ENCODE measurements at places on chromosomes 3 and 15.

GRCh38 chr3:3806856-3807255 lies 7.6 kb downstream of the LRRN1 start:
- DNase-seq: no peak

- DNase-seq: no peak
These were observed 44.9 kb upstream of the KBTBD12 start for GRCh38 chr3:127870156-127870555.

DNA sequence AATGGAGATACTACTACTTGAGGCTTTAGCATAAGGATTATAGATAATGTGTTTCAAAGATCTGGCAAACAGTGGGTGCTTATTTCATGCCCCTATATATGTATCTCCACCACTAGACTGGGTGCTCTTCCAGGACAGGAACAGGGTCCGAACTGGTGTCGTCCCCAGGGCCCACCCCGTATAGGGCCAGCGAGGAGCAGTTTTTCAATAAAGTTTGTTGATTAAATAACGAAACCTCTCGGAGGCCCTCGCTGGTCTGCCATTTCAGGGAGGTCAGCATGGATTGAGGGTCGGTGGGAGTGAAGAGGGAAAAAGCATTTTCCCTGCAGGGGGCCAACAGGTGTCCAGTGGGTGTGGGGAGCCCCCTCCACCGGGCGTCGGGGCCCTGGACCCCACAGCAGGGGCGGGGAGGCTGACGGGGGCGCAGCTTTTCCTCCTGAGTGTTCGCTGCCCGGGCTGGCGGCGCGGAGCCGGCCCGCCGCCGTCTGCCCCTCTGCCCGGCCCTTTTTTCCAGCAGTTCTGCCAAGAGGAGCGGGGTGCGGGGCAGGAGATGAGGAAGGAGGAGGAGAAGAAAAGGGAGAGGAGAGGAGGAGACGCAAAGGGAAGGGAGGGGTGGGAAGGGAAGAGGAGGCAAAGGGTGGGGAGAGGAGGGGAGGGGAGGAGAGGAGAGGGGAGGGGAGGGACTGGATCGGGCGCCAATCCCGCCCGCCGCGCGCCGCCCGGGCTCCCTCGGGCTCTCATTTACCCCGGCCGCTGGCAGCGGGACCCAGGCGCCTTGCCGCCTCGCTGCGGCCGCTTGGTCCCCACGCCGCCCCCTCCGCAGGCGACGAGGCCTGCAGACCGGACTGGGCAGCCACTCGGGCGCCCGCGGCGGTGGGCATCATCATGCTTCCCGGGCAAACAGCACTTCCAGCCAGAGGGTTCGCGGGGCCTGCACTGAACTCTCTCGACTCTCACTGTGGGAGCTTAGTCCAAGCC lies 66.3 kb downstream of the ISG20 start:
- DNase-seq: peak; percentile 3

DNA sequence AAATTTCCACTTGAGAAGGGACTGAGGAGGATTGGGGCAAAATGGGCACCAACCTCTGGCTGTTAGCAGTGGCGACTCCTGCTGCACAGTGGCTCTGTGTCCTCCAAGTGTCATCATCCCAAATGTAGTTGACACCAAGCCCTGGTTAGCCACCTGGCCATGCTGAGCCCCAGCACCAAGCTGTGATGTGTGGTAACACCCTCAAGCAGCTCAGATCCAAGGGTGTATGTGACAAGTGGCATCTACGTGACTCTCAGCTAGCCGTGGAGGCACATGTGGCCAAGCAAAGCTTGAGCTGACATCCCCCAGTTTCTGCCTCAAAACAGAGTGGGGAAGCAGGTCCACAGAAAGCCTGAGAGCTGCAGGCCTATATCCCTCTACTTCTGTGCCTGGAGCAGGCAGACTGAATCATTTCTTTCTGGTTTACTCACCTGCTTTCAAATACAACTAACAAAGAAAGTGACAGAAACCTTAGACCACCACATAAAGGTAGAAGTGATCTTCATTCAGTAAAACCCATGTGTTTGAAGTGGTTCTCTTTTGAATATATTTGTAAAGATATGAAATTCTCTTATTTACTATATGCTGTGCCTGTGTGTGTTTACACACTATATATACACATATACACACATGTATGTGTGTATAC lies 40.0 kb downstream of the FOXP1 start:
- DNase-seq: no peak

DNA sequence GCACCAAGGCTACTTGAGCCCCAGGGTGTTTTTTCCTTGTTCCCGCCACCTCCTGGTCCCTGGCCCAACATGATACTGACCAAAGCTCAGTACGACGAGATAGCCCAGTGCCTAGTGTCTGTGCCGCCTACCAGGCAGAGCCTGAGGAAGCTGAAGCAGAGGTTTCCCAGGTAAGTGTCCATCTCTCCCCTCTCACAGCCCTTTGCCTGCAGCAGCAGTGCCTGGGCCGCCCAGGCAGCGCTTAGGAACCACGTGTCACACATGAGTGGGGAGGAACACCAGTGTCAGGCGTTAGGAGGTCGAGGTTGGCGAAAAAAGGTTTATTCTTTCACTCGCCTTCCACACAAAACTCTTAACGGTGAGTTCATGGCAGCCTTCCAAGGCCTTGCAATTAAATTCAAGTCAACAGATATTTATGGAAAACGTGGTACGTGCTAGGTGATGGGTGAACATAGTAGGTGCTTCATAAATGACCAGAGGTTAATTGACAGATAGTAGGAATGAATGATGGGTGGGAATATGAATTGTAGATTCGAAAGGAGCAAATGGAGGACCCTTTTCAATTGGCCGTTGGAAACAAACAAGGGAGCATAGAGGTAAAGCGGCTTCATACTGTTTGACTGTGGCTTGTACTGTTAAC lies 486 bp downstream of the CDIN1 start:
- DNase-seq: no peak

- no peak for DNase-seq
These were observed 48.3 kb downstream of the ASB7 start for GRCh38 chr15:100650685-100651084.

DNA sequence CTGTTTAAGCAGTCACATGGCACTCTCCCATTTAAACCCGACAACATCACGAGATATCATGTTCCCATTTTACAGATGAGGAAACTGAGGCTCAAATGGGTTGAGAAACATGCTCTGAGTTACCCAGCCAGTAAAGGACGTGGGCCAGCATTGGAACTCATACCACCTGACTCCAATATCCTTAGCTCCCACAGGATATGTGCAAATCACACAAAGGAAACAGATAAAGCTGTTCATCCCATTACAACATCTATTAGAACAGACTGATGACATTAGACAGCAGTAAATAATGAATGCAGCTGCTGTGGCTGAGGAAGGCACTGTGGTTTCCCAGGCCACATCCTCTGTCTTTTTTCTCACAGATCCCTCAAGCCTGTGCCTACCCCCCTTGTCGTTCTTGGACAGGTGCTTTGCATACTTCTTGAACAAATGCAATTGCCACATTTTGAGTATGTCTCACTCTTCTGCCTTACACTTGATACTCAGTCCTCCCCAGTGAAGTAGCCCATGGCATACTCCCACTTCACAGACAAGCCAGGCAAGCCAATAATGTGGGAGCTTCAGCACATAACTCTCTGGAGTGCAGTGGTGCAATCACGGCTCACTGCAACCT lies 17.7 kb downstream of the FRMD4B start:
- DNase-seq: no peak

All from smooth muscle cell of the brain vasculature (primary cell).